ENCODE measurements at places on chromosomes 1 and 21. TPM values are rescaled to one million over a fixed set of nuclear protein-coding genes. Genes with fewer than 3 reads are reported as not detected.

Gene LAMTOR2
- total RNA-seq = 60.2 TPM

Gene RNU5D-1
- not detected for total RNA-seq

Gene ADAMTSL4
- total RNA-seq = 4.3 TPM

Gene EDN2
- not detected for total RNA-seq

Gene CD1E
- not detected for total RNA-seq

Gene CLCA2
- not detected for total RNA-seq

Gene CRYZL1
- 43.0 TPM for total RNA-seq

Measured in HCT116 (cell line).